Activated CD8-positive, alpha-beta memory T cell treated with anti-CD3 and anti-CD28 coated beads for 48 hours (primary cell): ENCODE measurements at places on chromosomes 12 and 14.

- no peak for DNase-seq
Measured at GRCh38 chr14:23566778-23567185, 809 bp downstream of the AP1G2 start.

DNA sequence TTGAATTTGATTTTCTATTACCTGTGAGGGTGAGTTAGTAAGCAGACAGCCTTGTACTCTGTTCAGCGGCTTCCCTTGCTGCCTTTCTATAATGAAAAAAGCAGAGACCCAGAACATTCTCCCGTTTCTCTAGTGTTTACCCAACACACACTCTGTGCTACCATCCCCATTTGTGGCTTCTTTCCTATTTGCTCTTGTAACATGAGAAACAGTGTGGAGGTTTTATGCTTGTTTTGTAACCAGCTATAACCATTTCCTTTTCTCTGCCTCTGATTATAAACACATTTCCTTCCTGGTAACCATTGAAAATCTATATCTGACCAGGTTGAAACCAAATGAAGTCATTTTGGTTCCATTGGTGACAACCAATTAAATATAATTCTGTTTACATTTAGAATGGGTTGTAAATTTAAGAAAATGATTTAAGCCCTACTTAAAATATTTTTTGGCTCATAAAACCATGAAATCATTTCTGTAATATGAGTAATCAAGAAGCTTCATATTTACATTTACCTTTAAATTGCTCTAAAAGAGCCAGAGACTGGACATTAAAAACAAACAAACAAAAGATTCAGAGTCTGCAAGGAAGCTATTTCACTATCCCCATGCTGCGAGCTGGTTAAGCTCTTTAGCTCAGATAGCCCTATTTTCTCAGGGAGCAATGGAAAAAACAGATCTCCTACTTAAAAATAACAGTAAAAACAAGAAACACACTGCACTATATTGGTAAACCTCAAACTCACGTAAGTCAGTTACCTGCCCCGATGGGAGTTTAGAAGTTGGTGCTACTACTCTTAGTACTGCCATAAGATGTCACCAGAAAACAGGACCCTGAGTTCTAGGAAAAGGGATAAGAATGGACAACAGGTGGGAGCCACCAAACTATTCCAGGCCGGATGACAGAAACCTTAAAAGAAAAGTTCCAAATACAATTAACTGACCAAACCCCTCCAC is 206.5 kb upstream of the EEA1 start:
- DNase-seq: no peak

DNA sequence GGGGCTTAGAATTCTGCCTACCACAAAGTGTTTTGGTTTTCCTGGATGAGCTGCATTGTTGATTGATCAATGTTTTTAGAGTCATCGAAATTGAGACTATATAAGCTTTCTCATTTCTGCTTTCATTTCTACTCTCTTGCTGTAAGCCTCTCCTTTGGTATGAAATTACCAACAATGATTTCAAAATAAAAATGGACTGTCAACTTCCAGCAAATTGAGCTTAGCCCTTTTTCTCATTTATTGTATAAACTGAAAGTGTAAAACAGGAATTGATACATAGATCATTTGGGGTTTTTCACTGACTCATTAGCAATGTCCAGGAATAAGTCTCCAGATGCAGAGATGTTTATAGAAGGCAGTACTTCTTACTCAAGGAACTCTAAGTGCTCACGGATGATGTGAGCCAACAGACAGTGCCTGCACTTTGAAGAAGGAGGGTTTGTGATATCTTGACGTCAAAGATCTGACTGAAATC is 20.0 kb upstream of the PCNX1 start:
- no peak for DNase-seq

DNA sequence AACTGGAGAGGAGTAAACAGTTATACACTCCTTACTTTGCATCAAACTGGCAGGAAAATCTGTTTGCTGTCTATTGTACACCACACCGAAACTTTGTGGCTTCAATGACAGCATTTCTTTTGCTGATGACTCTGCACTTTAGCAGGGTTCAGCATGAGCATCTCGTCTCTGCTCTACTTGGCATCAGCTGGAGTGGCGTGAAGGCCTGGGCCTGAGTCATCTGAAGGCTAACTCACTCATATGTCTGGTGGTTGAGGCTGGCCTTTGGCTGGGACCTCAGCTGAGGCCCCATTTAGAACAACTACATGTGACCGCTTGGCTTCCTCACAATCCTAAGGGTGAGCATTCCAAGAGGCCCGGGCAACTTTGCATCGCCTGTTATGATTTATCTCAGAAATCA is 28.7 kb upstream of the REP15 start:
- DNase-seq: no peak

- DNase-seq: no peak
Measured at GRCh38 chr12:97387844-97388243, 74.8 kb upstream of the RMST start.

DNA sequence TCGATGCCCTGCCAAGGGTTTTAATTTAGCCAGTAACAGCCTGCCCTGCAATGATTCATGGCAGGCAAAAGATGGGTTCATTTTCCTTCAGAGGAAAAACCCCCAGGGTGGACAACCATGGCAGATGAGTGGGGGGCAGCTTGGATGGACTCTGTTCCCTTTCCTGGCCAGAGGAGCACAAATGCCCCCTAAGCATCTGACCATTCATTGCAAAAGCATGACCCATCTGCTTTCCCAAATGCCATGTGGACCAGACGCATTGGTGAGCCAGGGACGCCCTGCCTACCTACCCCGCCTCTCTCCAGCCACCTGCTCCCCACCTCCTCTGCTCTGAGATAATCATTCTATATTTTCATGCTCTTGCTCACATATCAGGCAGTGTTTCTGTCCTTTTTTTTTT is 281.9 kb downstream of the DPF3 start:
- DNase-seq: no peak

DNA sequence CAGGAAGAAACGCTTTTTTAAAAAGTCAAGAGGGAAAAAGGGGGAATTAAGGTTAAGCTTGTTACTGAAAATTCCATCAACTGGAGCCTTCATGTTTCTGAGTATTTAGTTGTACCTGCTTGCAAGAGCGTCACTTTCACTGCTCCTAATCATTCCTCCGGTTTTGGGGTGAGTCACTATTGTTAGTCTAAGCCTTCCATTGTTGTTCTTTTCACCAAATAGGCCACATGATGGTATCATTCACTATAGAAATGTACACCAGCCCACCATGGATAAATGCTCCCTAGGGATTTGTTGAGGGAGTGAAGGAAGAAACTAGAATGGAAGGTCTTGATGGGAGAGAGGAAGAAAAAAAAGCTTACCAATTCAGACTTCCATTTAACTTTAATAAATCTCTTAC is 3.0 kb downstream of the IL22 start:
- no peak for DNase-seq

DNA sequence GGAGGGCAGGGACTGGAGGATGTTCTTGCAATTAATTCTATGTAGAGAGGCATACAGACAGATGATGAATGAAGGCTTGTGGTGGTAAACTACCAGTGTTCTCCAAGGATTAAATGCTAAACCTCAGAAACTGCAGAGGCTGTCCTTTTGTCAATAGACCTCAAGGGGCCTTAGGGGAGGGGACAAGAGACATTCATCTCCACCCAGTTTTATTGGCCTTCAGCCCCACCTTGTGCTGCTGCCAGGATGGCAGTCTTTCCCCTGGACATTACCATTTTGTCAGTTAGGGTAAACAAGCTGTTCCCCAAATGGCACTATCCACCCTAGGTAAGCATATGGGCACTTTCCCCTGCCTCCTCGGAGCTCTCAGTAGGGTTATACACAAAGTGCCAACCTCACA is 4.9 kb upstream of the SMAGP start:
- DNase-seq: no peak

DNA sequence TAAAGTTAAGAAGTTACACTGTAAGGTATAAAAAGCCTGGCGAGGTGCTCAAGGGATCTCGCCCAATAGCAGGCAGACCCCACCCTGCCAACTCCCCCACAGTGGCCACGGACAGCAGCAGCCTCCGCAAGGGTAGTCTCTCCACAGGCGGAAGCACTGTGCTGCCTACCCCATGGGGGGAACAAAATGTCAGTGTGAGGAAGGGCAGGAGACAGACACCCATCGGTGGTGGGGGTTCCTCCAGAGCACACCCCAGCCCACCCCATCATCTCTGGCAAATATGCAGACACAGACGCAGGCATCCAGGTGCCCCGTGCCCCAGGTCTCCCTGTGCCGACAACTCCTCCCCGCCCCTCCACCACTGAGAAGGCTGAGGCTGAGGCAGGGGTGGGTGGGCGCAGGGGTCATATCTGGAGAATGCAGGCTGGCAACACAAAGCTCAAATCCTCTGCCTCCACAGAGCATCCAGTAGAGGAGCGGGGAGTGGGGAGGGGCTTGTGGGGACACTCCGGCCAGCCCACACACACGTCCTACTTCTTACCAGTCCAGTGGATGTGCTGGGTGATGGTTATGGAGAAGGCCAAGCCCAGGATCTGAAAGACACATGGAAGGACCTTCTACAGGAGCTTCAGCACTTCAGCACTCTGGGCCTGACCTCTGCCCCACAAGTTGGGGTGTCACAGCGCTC is 68.3 kb upstream of the DDX11 start:
- no peak for DNase-seq

- no peak for DNase-seq
Measured at GRCh38 chr12:32273712-32274111, 125.6 kb upstream of the FGD4 start.

- no peak for DNase-seq
Measured at GRCh38 chr14:35789651-35790050, 19.4 kb downstream of the RALGAPA1 start.

DNA sequence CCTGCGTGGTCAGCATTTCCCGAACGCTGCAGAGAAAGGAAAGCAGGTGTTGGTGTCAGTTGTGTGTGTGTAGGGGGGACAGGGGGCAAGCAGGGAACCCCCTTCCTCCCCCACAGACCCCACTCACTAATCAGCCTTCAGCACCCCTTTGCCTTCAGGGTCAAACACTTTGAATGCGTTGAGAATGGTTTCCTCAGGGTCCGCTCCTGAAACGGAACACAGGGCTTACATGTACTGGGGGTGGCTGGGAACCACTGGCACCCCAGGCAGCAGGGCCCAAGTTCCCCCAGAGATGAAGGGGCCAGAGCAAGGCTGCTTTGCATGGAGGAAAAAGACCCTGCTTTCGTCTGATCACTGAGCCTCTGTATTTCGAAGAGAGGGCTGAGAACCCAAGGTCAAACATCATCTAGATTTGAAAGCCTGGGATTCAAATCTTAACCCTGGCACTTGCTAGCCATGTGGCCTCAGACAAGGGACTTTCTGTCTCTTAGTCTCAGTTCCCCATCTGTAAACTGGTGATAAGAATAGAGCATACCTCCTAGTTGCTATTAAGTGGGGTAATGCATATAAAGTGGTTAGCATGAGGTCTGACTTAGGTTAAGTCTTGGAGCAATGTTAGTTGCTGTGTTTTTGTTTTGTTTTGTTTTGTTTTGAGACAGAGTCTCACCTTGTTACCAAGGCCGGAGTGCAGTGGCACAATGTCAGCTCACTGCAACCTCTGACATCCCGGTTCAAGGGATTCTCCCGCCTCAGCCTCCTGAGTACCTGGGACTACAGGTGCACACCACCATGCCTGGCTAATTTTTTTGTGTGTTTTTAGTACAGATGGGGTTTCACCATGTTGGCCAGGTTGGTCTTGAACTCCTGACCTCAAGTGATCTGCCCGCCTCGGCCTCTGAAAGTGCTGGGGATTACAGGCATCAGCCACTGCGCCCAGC is 7.0 kb downstream of the MYL2 start:
- no peak for DNase-seq

- no peak for DNase-seq
Measured at GRCh38 chr14:57834001-57834598, 31.8 kb downstream of the SLC35F4 start.

- DNase-seq: no peak
Measured at GRCh38 chr12:105317942-105318621, 12.4 kb upstream of the C12orf75 start.

- no peak for DNase-seq
Measured at GRCh38 chr14:51020024-51020710, 74.7 kb downstream of the TRIM9 start.

GRCh38 chr14:92659765-92660561 is 88.5 kb downstream of the LGMN start:
- DNase-seq: no peak

DNA sequence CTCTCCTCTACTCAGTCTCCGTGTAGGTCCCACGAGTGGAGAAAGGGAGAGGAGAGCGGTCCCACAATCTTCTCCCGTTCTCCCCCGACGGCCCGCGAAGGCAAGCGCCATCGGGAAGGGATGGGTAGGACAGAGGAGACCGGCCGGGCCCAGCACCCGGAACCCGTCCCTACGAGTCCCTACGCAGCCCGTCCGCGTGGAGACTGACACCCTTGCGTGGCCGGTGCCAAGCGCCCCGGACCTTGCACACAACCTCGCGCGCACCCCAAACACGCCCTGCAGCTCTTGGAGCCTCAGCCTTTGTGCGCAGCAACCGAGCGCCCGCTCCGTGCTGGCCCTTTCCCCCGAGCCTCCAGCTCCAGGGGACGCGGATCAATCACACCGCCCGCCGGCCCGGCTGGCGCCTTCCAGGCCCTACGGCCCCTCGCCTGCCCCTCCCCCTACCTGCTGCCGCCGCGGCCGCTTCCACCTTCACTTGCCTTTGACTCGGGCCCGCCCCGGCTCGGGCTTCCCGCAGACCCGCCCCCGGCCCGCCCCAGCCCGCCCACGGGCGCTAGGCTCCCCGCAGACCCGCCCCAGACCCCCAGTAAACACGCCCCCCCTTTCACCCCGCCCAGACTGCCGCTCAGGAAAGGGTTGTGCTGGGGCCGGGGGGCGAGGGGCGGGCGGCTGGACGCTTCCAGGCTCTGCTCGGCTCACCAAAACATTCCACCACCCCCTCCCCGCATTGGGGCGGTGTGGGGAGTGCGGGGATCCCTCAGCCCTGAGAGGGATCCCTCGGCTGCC is at the start of gene NDRG2:
Gene NDRG2, minus strand, starts transcription at position 477 of the 786 bp plus-strand sequence. CDS start 1,746 bp downstream, outside the sequence.
- DNase-seq: peak; percentile 25

DNA sequence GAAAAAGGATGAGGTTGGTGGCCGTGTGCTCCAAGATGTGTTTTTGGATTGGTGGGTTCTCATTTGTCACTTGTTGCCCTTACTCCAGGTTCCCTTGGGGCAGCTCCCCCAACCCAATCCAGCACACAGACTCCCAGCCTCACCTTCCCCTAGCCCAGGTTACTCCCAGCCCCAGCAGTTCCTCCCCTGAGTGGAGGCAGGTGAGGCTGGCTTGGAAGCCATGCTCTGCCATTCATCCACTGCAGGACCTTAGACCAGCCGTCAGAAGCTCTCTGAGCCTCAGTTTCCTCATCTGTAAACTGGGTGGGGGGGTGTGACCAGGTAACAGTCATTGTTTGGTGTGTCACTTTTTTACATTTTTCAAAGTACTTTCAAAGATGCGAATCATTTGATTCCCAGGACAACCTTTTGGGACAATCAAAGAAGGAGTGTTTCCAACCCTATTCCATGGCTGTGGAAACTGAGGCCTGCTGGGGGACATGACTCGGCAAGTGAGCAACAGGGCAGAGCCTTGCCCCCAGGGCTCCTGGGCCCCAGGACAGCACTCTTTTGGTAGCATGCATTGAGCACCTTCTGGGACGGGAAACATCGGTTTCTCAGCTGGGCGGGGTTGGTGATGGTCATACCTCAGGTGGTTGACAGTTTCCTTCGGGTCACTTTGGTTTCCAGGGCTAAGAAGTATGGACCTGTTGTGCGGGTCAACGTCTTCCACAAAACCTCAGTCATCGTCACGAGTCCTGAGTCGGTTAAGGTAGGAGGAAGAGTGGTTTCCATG is 7.2 kb downstream of the CYP46A1 start:
- DNase-seq: no peak

- DNase-seq: peak; percentile 28
Measured at GRCh38 chr12:92551853-92552397, 150.9 kb upstream of the PLEKHG7 start.

- DNase-seq: no peak
Measured at GRCh38 chr12:109182041-109182839, 65.9 kb downstream of the ACACB start.
